ENCODE measurements at places on chromosomes 11 and 22.
A peak's percentile ranks its signal among the peaks of the same experiment; 100 is the strongest.

DNA sequence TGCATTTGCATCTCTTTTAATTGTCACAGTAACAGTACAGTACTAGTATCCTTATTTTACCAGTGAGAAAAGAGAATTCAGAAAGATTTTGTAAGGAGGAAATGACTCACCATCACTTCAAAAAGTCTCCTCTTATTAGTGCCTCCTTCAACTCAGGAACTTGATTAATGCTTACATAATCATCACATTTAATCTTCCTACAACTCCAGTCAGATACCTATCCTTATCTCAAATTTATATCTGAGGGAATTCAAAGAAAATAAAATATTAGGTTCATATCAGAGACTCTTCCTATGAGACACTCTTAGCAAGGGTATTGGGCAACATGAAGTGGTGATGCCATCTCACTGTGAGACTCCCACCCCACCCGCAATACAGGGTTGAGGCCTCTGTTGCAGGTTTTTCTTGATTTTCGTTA is 26.1 kb upstream of the CTSC start:
- peak; percentile 78 for ATAC-seq

GRCh38 chr11:91800208-91800914 is 424.3 kb upstream of the FAT3 start:
- peak; percentile 22 for ATAC-seq

DNA sequence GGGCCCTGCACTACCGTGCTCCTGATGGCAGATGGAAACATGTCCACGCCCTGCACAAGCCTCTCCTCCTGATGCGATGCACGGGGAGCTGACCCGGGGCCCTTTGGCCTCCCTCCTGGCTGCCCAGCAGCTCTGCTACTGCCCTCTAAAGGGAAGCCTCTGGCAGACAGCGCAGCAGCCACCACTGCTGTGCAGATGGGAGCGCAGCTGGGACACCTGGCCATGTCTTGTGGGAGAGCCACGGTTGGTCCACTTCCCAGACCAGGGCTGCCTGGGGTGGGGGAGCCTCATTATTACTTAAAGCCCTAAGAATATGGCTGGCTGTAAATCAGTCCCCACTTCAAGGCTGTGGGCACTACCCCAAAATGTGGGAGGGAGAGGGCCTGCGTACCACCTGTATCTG is 38.3 kb downstream of the TBX1 start:
- no peak for ATAC-seq

DNA sequence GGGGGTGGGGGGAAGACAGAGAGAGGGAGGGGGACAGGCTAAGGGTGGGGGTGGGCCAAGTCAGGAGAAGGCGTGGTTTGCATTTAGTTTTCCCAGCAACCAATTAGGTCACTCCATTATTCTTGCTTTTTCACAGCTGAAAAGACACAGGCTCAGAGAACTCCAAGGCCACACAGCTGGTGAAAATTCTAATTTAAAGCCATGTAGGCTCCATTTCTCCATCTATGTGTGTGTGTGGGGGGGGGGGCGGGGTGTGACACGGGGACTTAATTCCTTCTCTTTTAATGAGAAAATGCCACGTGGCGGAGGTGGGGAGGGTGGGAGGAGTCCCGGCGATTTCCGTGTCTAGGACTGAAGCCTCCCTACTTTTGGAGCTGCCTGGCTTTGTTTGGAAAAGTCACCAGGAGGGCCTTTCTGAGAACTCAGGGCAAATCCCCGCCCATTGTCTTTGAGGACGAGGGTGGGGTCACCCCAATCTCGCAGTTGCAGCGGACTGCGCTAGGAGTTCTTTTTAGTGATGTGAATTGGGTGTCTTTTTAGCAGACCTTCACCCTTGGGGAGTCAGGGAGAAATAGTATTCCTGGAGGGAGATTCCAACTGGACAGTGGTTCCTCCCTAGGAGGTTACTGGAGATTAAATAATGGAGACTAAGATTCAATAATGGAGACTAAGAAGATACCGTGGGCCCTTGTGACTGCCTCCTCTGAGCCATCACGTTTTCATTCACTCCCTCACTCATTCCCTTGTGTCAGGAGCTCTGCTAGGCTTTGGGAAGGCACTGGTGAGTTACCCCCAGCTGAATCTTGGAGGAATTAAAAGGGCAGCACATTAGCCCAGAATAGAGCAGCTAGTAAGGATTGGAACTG is 36.4 kb upstream of the PTPRJ start:
- no peak for ATAC-seq

- no peak for ATAC-seq
Observed at GRCh38 chr22:46509416-46510089, 27.9 kb downstream of the CELSR1 start.

All from esophagus mucosa (tissue), 1 donor.